AG04450 (cell line): ENCODE measurements at places on chromosomes 3 and 15.

GRCh38 chr3:40714771-40715345 is 190.1 kb downstream of the ZNF621 start:
- DNase-seq: no peak

DNA sequence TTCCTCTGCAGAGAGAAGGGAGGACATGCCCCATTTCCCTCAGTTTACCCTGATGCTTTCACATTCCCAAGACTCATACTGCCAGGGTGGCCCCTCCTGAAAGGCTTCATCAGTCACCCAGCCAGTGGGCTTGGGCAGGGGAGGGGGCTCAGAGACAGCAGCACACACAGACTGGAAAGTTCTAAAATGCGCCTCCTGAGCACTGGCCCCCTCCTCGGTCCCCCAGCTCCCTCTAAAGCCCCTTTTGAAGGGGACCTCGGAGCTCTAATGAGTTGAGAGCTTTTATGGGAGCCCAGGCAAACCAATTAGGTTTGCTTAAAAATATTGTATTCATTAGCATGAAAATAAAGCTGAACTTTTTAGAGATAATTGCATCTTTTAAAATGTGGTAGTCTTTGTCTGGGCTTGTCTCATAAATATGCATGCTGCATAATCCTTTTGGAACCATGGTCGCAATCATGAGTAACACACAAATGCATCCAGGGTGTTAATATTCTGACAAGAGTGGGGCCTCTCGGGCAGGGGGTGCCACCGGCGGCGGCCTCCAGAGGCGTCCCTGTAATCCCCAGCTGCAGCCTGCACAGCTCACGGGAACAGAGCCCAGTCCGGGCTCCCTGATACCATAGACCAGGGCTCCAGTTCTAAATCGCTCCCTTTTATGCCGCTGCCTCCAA is 78.5 kb downstream of the RPLP1 start:
- DNase-seq: no peak

GRCh38 chr3:20396335-20396734 is 210.3 kb upstream of the SGO1 start:
- no peak for DNase-seq

GRCh38 chr3:86792316-86792715 is 198.6 kb downstream of the VGLL3 start:
- no peak for DNase-seq

- DNase-seq: no peak
These were observed 92.8 kb upstream of the BCL6 start for GRCh38 chr3:187838016-187838540.
